Bladder microvascular endothelial cell (primary cell): ENCODE measurements at places on chromosomes 13 and 19. TPM values are rescaled to one million over a fixed set of nuclear protein-coding genes. Genes with fewer than 3 reads are reported as not detected.

The APOC4 gene
- total RNA-seq = not detected in 2 replicates

The VSTM1 gene
- total RNA-seq = not detected in 2 replicates

The CYP4F8 gene
- total RNA-seq = not detected in 2 replicates

The TMC4 gene
- total RNA-seq = under 0.01 and 0.19 TPM in 2 replicates

The C2CD4C gene
- 0.32 and 3.5 TPM in 2 replicates for total RNA-seq

The NTN5 gene
- 0.06 and 0.16 TPM in 2 replicates for total RNA-seq

The MCEMP1 gene
- total RNA-seq = not detected in 2 replicates

The TM9SF2 gene
- 89.4 and 149 TPM in 2 replicates for total RNA-seq

The REEP6 gene
- total RNA-seq = 0.38 and 1.5 TPM in 2 replicates

The FXYD3 gene
- not detected in 2 replicates for total RNA-seq

The TTC9B gene
- not detected in 2 replicates for total RNA-seq

The FPR1 gene
- total RNA-seq = not detected in 2 replicates

The HNRNPUL1 gene
- total RNA-seq = 59.9 and 107 TPM in 2 replicates
